ENCODE measurements at places on chromosomes 4 and X. TPM values are rescaled to one million over a fixed set of nuclear protein-coding genes. Genes with fewer than 3 reads are reported as not detected.

DNA sequence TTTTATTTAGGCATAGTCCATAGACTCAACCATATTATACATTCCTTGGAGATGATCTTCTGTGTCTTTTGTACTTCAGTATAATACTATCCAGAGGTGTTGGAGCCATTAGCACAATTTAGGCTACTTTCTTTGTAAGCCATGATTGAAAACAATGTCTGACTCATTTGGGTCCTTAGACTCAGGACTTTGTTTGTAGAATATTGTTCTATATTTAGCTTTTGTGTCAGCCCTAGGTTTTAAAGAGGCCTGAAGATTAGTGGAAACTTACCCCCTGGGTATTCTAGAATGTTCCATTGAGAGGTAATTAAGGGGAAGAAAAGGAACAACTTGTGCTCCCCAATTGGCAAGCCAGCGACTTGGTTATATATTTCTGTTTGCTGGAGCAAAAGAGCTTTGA, 145.2 kb upstream of the SCML1 start:
- DNase-seq = no peak

DNA sequence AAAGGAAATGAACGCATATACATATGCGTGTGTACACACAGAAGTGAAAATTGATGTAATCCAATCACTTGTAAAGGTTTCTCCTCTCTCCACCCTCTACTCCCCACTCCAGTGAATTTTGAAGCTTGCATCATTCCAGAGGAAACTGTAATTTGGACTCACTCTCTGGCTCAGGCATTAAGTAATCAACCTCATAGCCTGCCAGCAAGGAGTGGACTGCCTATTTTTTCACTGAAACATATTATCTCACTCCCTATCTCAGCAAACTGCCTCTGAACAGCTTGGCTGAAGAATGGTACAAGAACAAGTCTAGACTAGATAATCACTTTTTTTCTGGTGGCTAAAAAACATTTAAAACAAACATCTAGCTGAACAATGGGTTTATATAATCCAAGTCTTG, 124.2 kb downstream of the C4orf51 start:
- DNase-seq = peak; percentile 96

The HERC5 gene
- 18.7 TPM for total RNA-seq

- DNase-seq = no peak
These were observed 182.7 kb upstream of the FAT4 start for GRCh38 chr4:125131891-125132680.

- DNase-seq = no peak
These were observed 665.5 kb downstream of the CCSER1 start for GRCh38 chr4:90792696-90793095.

DNA sequence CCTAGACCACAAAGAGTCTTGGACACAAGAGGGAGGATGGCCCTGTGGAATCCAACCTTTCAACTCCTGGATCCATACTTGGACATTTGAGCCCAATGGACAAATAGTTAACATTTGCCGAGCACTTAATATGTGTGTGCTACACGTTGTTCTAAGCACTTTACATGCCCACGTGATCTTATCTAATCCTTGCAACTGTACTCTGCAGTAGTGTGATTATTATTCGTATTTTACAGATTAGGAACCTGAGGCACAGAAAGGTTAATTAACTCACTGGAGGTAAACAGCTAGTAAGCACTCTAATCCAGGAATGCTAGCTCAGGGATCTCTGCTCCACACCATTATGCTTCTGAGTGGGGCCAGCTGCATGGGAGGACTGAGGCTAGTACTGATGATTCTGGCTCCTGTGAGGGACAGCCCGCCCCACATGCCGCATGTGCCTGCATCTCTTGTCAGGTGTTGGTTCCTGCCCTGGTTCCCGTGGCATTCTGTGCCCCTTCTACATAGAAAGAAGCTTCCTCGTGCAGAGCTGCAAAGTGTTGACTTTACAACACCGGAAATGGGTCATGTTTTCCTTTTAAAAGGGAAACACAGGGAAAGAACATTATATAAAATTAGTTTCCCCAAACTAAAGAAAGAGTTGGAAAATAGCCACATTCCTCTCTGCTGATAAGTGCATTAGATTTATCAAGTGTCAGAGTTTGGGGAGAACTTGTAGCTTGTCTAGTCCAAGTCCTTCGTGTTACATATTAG, 34.8 kb downstream of the PLAC1 start:
- no peak for DNase-seq

- DNase-seq = no peak
These were observed 166.8 kb downstream of the STIM2 start for GRCh38 chr4:27027428-27027827.

All from foreskin keratinocyte (primary cell).